ENCODE measurements at places on chromosomes 5 and 9. TPM values are rescaled to one million over a fixed set of nuclear protein-coding genes. Genes with fewer than 3 reads are reported as not detected.
A peak's percentile ranks its signal among the peaks of the same experiment; 100 is the strongest.

DNA sequence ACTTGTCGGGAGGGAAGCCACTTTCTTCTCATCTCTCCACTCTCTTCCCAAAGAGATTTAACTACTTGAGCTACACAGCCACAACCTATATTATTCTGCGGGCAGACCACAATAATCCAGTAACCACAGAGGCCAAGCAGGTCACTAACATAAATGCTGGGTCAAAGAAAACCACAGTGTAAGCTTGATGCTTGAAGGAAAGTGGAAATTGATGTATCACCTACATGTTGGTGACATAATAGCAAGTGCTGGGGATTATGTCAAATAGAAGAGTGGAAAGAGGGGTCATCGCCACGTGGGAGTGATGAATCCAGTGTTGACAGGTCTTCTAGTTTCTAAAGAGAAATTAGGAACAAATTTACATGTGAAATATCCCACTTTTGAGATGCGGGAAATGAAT lies 40.9 kb downstream of the RFK start:
- DNase-seq, result no peak

GRCh38 chr9:132683873-132684272 lies 13.6 kb downstream of the GTF3C4 start:
- no peak for DNase-seq

- DNase-seq, result peak; percentile 67
These were observed 36.6 kb downstream of the CTNNA1 start for GRCh38 chr5:138789771-138790242.

DNA sequence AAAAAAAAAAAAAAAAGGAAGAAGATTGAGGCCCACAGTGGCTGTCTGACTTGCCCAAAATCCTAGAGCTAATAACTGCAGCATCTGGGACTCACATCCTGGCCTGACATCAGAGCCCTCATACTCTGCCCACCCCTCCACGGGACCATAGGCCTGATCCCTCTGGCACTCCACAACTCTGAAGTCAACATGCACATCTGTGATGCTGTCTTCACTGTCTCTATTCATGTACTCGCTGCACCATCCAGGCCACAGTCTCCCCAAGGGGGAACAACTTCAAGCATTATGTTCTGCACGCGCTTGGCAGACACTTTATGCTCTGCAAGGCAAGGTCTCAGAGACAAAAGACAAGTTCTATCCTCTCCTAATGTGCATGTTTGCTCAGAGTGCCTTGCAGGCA lies 158.2 kb downstream of the SPOCK1 start:
- DNase-seq, result no peak

GRCh38 chr9:135040892-135041291 lies 46.6 kb upstream of the OLFM1 start:
- DNase-seq, result no peak

- no peak for DNase-seq
These were observed 23.6 kb downstream of the UBAP2 start for GRCh38 chr9:34025062-34025461.

GRCh38 chr5:153534102-153534501 lies 43.6 kb downstream of the GRIA1 start:
- peak; percentile 22 for DNase-seq

DNA sequence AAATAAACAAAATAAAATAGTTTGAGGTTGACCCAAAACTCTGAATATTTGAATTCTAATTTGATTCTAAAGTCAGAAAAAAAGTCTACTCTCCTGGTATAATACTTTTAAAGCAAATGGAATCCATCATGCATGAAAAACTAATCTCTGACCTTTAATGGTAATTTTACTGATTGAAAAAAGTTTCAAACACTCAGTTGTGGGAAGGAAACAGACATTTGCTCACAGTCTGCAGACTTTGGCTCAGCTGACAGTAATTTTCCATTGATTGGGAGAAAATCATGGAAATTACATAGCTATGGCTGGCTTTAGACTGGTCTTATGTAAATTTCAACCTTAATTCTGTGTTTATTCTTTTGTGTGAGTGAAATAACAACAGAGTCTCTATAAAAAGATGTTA lies 574.3 kb downstream of the PDE4D start:
- peak; percentile 53 for DNase-seq

The TMEFF1 gene
- not detected for polyA plus RNA-seq

The ZNF354C gene
- 1.3 TPM for polyA plus RNA-seq

The EPB41L4B gene
- 7.7 TPM for polyA plus RNA-seq

The C5orf58 gene
- polyA plus RNA-seq, result not detected

The NKD2 gene
- 7.9 TPM for polyA plus RNA-seq

The AJM1 gene
- polyA plus RNA-seq, result 2.5 TPM

All from kidney (tissue), 22 donors.